ENCODE measurements at places on chromosomes 11 and 22. TPM values are rescaled to one million over a fixed set of nuclear protein-coding genes. Genes with fewer than 3 reads are reported as not detected.
A peak's percentile ranks its signal among the peaks of the same experiment; 100 is the strongest.

The TYR gene
- not detected for total RNA-seq

DNA sequence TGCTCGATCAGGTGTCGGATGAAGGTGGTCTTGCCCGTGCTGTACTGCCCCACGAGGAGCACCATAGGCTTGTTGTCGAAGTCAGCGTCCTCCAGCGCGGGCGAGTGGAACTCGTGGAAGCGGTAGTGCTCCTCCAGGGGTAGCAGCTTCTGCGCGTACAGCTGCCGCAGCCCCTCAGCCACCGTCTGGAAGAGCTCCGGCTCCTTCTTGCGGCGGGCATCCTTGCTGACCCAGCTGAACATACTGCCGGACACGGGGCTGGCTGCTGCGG lies 263 bp downstream of the EHD1 start:
- no peak for DNase-seq
- no peaks in the 10 kb centered on the region for H3K36me3 ChIP-seq
- H3K27ac ChIP-seq, result peak overlapping the region; percentile 76
- H3K4me1 ChIP-seq, result no peaks in the 10 kb centered on the region
- no peaks in the 10 kb centered on the region for H3K27me3 ChIP-seq

The TP53I11 gene
- total RNA-seq, result 21.8 TPM

DNA sequence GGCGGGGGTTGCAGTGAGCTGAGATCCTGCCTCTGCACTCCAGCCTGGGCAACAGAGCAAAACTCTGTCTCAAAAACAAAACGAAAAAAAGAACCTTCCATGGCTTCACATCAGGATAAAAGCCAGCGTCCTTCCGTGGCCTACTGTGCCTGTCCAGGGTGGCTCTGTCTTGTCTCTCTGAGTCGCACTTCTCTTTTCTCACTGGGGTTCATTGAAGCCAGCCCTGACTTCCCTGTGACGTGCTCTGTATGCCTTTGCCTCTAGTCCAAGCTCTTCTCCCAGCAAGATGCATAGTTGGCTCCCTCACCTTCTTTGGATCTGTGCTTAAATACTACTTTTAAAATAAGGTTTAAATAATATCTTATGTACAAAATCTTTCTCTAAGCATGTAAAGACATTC lies 11.6 kb downstream of the ATXN10 start:
- no peak overlapping the region for H3K4me3 ChIP-seq
- H3K27ac ChIP-seq, result no peak overlapping the region
- no peaks in the 10 kb centered on the region for H3K36me3 ChIP-seq
- H3K27me3 ChIP-seq, result no peaks in the 10 kb centered on the region
- peaks cover 15% of the 10 kb centered on the region for H3K4me1 ChIP-seq
- DNase-seq, result no peak

The TIMP3 gene
- 296 TPM for total RNA-seq

DNA sequence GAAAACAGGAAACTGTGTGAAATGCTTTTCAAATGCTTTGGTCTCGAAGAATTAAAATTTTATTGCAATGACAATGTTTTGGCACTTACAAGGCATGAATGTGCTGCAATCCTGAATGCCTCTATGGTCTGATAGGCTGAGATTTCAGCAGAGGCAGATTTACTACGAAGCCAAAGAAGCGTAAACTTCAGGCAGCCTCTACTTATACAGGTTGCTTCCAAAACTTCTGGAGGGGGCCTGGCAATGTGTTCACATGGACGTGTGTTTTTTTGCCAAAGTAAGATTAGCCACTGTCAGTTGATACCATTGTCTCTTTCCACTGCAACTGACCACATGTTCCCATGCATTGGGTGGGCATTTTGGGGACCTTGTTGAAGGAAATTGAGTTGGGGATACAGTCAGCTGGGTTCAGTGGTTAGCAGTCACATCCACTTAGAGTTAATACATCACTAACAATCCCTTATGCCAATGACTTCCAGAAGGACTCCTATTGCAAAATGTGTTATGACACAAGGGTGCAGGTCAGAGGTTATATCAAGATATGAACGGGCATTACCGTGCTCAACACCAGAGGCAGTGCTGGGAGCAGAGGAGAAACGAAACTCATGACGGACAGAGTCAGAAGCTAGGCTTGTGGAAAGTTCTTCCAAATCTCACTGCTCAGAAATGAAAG lies 48.8 kb downstream of the ABTB2 start:
- no peaks in the 10 kb centered on the region for H3K27me3 ChIP-seq
- H3K4me3 ChIP-seq, result no peak overlapping the region
- DNase-seq, result no peak
- H3K27ac ChIP-seq, result no peak overlapping the region
- H3K36me3 ChIP-seq, result no peaks in the 10 kb centered on the region

- no peak overlapping the region for H3K4me3 ChIP-seq
- H3K27ac ChIP-seq, result peak overlapping the region; percentile 43
- H3K36me3 ChIP-seq, result no peaks in the 10 kb centered on the region
- no peaks in the 10 kb centered on the region for H3K27me3 ChIP-seq
Observed at GRCh38 chr22:23204125-23204488, 23.8 kb downstream of the BCR start.

The MEI1 gene
- not detected for total RNA-seq

GRCh38 chr11:125995313-125995712 lies 49.5 kb downstream of the VSIG10L2 start:
- no peak overlapping the region for H3K4me3 ChIP-seq
- H3K4me1 ChIP-seq, result no peaks in the 10 kb centered on the region
- no peaks in the 10 kb centered on the region for H3K27me3 ChIP-seq
- no peak overlapping the region for H3K27ac ChIP-seq
- DNase-seq, result no peak

GRCh38 chr11:118910309-118911112 lies 15.2 kb downstream of the BCL9L start:
- peak overlapping the region; percentile 32 for H3K4me3 ChIP-seq
- H3K27ac ChIP-seq, result peak overlapping the region; percentile 99
- H3K4me1 ChIP-seq, result peaks cover 20% of the 10 kb centered on the region
- no peaks in the 10 kb centered on the region for H3K36me3 ChIP-seq

The DEUP1 gene
- total RNA-seq, result not detected

DNA sequence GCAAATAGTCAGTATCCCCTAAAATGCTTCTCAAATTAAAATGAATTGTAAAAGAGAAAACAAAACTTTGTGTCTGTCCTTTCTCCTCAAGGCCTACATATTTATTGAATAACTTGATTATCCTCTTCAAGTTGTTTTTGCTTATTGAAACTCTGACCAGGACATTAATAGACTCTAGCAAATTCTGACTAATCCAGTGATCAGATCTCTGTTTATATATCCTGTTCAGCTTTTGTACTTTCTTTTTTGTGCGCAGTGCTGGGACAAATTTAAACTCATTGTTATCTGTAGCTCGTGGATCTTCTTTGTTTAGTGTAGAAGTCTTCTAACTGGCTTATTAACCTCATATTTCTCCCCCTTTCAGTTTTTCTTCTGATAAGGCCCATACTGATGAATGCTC lies 139.9 kb upstream of the SORL1-AS1 start:
- no peaks in the 10 kb centered on the region for H3K36me3 ChIP-seq
- no peak overlapping the region for H3K27ac ChIP-seq
- no peak for DNase-seq
- H3K4me1 ChIP-seq, result no peaks in the 10 kb centered on the region

- no peak for DNase-seq
- H3K27ac ChIP-seq, result no peak overlapping the region
- no peaks in the 10 kb centered on the region for H3K27me3 ChIP-seq
- no peak overlapping the region for H3K4me3 ChIP-seq
- H3K4me1 ChIP-seq, result no peaks in the 10 kb centered on the region
Observed at GRCh38 chr22:17152340-17152739, 6.7 kb downstream of the HDHD5 start.

GRCh38 chr11:33291004-33291777 lies 34.0 kb downstream of the HIPK3 start:
- peak overlapping the region; percentile 48 for H3K27ac ChIP-seq
- H3K36me3 ChIP-seq, result no peaks in the 10 kb centered on the region

The NLRP14 gene
- not detected for total RNA-seq

GRCh38 chr11:79121351-79121750 lies 319.5 kb downstream of the TENM4 start:
- no peak overlapping the region for H3K4me3 ChIP-seq
- H3K27me3 ChIP-seq, result no peaks in the 10 kb centered on the region
- DNase-seq, result no peak
- H3K4me1 ChIP-seq, result no peaks in the 10 kb centered on the region

The CBLIF gene
- total RNA-seq, result not detected

The MMP20 gene
- total RNA-seq, result not detected

DNA sequence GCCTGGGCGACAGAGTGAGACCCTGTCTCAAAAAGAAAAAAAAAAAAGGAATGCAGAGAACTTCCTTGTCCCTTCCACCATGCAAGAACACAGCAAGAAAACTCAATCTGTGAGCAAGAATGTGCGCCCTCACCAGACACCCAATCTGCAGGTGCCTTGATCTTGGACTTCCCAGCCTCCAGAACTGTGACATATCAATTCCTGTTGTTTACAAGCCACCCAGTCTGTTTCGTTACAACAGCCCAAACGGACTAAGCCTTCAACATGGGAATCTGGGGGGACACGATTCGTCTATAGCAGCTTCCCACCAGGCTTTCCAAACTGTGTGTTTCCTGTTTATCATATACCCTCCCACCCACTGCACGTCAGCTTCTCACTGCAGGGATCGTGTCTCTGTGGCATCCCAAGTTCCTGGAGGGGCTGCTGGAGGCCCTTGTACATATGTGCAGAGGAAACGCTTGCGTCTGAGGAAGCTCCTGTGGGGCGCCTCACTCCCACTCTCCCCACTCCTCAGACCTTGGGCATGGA lies 11.0 kb upstream of the PSMC3 start:
- no peak overlapping the region for H3K4me3 ChIP-seq
- no peaks in the 10 kb centered on the region for H3K27me3 ChIP-seq
- no peaks in the 10 kb centered on the region for H3K36me3 ChIP-seq
- no peak for DNase-seq

DNA sequence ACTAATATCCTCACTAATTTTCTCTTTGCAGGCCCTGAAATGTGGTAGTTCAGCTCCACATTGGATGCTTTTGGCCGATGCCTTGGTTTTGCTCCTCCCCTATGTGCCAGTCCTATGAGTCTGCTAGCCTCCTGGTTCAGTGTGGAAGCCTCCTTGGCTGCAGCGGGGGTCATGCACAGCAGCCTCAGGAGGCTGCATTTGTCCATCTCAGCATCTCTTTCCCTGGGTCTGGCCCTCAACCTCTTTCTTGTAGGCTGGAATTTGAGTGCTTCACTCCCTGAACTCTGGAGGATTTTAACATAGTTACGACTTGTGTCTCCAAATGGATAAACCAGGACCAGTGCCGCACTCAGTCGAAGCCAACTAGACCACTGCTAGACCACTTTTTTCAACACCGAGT lies 34.9 kb downstream of the SCUBE2 start:
- no peaks in the 10 kb centered on the region for H3K27me3 ChIP-seq
- no peaks in the 10 kb centered on the region for H3K36me3 ChIP-seq
- no peaks in the 10 kb centered on the region for H3K4me1 ChIP-seq
- DNase-seq, result no peak
- H3K27ac ChIP-seq, result no peak overlapping the region
- H3K4me3 ChIP-seq, result no peak overlapping the region

DNA sequence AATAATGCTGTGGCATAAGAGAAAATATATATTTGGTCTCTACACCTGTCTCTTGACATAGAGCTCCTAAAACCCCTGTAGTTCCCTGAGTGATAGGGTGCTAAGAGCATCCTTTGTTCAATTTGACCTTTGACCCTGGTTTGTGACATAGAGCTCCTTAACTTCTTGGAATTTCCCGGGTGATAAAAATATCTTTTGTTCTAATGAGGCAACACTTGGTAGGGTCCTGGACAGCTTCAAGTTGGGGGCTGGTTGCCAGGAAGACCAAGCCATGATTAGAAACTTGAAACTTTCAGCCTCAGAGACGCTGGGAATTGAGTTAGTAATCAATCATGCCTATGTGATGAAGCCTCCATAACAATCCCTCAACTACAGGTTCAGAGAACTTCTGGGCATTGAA lies 105.4 kb downstream of the CASP12 start:
- H3K4me3 ChIP-seq, result no peak overlapping the region
- no peaks in the 10 kb centered on the region for H3K4me1 ChIP-seq
- DNase-seq, result no peak

DNA sequence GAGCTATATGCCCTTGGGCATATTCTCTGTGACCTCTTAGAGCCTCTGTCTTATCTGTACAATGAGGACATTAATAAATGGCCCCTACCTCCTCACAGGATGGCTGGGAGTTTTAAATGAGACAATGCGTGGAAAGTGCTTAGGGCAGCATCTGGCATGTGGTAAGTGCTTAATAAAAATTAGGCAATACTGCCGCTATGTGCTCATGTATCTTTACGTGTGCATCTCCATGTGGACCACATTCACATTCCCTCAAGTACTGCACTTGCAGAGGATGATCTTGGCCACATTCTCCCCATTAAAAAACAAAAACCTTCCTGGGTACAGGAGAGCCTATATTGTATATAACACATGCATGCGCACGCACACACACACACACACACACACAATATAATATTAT lies 19.1 kb upstream of the BSX start:
- no peaks in the 10 kb centered on the region for H3K4me1 ChIP-seq
- H3K27me3 ChIP-seq, result no peaks in the 10 kb centered on the region
- no peak overlapping the region for H3K4me3 ChIP-seq
- no peak for DNase-seq

DNA sequence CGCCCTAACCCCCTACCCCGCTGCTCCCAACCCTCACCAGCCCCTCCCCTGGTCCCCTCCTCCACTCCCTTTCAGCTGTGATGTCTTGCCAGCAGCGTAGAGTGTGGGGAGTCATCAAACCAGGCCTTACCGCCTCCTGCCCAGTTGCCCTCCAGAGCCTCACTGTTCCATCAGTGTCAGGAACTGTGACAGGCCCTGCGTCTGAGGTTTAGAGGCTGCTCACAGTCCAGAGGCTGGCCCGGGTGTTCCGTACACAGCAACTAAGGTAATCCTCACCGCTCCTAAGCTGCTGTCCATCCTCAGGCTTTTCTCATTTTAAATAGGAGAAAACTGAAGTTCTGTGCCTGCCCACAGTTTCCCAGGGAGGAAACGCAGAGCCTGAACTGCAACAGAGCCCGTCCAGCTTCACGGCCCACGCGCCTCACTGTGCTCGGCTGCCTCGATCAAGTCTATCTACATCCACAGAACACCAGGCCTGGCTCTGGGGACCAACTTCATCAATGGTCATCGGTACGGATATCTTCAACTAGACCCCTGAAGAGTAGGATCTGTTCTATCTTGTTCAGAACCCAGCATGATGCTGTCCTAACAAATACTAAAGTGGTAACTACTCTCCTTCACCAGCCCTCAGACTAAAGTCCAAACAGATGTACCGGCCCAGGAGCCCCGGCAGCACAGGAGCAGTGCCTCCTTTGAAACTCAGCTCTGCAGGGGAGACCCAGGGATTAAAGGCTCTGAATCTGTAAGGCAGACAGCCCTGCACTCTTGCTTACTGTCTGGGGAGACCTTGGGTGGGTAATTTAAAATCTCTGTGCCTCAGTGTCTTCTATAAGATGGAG lies 10.3 kb downstream of the VPS37C start:
- H3K4me3 ChIP-seq, result no peak overlapping the region
- DNase-seq, result no peak
- no peaks in the 10 kb centered on the region for H3K36me3 ChIP-seq
- peak overlapping the region; percentile 35 for H3K27ac ChIP-seq

DNA sequence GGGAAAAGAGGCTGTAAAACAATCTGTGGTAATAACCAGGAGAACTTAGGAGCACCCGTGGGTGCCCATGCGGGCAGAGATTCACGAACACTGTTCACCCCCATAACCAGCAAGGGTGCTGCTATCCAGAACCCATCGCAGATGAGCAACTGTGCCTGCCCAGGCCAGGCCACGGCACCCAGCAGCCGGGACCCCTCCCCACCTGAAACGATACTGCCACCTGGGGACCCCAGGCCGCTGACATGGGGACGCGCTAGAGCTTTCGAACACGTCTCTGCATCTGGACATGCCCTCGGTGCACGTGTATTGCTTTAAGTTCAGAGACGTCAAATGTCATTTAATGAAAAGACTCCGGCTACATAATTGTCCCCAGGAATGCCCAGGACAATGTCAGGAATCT lies 14.3 kb upstream of the MUC2 start:
- no peak overlapping the region for H3K27ac ChIP-seq
- H3K4me3 ChIP-seq, result no peak overlapping the region

The OR2D2 gene
- total RNA-seq, result not detected
